ENCODE measurements at places on chromosomes 5 and 9.

DNA sequence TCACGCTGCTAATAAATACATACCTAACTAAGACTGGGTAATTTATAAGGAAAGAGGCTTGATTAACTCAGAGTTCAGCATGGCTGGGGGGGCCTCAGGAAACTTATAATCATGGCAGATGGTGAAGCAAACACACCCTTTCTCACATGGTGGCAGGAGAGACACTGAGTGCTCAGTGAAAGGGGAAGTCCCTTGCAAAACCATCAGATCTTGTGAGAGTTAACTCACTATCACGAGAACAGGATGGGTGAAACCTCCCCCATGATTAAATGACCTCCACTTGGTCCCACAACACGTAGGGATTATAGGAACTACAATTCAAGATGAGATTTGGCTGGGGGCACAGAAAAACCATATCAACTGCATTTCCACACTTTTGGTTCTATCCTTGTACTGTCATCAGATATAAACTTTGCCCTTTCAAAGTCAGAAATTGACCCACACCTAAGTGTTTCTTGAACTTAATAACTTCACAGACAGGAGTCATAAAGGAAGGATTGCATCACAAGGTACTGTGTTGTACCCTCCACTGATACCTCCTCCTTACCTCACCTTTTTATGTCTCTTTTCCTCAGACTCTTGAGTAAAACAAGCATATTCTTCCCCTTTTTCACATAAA is 319.1 kb upstream of the PIK3R1 start:
- DNase-seq = no peak

- DNase-seq = no peak
These were observed 222.9 kb upstream of the ANKRD55 start for GRCh38 chr5:56456002-56456401.

DNA sequence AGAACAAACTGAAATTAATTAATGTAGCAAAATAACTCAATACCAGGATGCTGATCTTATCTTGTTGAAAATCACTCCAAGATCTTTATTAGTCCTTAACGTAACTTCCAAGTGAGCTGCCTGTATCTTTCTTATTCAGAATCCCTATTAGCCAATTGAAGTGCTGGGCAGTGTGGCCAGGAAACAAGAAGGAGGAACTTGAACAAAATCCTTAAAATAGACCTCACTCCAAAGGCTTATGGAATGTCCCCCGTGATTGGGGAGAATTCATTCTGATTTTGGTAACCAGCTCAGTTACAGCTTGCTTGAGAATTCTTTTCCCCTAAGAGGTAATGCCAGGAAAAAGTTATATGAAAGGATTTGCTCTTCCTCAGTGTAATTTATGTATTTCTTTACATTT is 171.0 kb downstream of the DEPDC1B start:
- no peak for DNase-seq

- no peak for DNase-seq
These were observed 803.4 kb upstream of the CDH10 start for GRCh38 chr5:25448190-25448621.

DNA sequence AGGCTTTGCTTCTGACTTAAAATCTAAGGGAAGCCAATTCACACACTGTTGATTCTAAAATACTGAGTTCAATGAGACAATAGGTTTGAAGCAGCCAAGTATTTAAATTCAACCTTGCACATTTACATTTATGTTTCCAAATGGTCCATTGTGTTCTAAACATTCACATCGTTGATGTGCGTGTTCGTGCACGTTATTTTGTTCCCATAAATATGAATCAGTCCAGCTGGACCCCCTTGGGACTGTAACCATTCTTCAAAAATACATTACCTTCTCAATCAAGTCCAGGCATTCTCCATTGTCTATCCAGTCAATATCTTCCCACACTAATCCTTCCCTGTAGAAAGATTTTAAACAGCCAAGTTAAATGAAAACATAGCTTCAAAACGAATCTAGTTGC is 146.4 kb upstream of the RETREG1 start:
- no peak for DNase-seq

DNA sequence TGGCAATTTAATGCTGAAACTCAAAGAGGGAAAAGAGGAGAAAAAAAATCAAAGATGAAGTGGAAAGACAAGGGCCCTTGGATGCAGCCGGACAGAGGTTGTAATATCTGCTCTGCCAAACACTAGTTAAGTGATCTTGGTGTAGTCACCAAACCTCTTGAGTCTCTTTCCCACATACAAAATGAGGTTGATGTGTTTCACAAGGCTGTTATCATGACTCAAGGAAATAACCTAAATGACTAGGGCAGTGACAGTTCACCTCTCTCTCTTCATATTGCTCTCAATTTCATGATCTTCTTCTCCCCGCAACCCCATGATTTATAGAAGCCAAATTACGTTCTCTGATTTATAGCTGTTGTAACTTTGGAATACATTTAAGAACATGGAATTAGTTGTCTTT is 44.9 kb downstream of the PIK3R1 start:
- no peak for DNase-seq

- DNase-seq = no peak
These were observed 9.9 kb downstream of the C9orf40 start for GRCh38 chr9:74942801-74943200.

- no peak for DNase-seq
These were observed 12.4 kb downstream of the CBY3 start for GRCh38 chr5:179668391-179668790.

- DNase-seq = no peak
These were observed 60.3 kb upstream of the PARP8 start for GRCh38 chr5:50606179-50606578.

Data from fibroblast of the conjunctiva (primary cell).